ENCODE measurements at places on chromosomes 6 and 20.
A peak's percentile ranks its signal among the peaks of the same experiment; 100 is the strongest.

GRCh38 chr6:36368921-36369865 is 18.3 kb downstream of the ETV7 start:
- no peak for DNase-seq

GRCh38 chr6:26045928-26046368 is 41.3 kb upstream of the HFE start:
- DNase-seq, result no peak

GRCh38 chr20:57310821-57311514 is 18.6 kb upstream of the SPO11 start:
- no peak for DNase-seq

- no peak for DNase-seq
Measured at GRCh38 chr20:42484335-42484734, 705.4 kb downstream of the PTPRT start.

GRCh38 chr6:133817460-133818047 is 71.4 kb upstream of the TCF21 start:
- DNase-seq, result no peak

GRCh38 chr6:14706378-14706929 is 539.4 kb upstream of the JARID2 start:
- no peak for DNase-seq

GRCh38 chr6:41373919-41374617 is 38.7 kb downstream of the NCR2 start:
- DNase-seq, result no peak

DNA sequence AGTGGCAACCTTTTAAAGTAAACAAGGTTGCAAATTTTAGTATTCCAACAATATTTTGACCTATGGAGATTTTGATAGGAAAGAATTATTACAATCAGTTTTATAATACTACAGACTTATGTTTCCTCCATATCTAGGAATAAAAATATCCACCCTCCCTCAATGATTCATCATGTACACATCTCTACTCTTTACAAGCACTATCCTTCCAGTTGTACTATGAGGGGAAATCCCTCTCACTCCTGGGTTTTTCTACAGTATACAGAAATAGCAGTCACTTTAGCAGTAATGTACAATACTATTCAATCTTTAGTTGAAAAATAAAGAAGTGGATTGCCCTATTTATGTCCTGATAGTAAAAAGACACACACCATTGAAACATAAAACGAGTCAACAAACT is 46.3 kb upstream of the SCML4 start:
- DNase-seq, result no peak

- DNase-seq, result no peak
Measured at GRCh38 chr6:21157186-21157929, 436.2 kb upstream of the SOX4 start.

DNA sequence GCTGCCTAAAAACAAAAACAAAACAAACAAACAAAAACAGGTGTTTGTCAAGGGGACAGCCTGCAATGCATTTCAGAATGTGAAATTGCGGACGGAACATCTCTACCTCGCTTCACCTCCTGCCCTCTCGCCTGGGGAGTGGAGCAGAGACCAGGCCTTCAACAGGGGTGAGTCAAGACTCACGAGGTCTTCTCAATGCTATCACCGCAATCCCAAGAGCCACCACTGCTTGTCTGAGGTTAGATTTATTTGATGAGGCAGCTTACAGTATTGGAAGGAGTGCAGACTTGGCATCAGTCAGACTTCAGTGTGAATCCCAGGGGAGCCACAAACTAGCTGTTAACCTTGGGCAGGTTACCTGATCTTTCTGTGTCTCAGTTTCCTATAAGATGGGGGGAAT is 7.7 kb downstream of the GABRR1 start:
- no peak for DNase-seq

GRCh38 chr6:141174932-141175331 is 957.8 kb upstream of the GJE1 start:
- no peak for DNase-seq

- peak; percentile 39 for DNase-seq
Measured at GRCh38 chr20:53869466-53870258, 200.7 kb downstream of the BCAS1 start.

DNA sequence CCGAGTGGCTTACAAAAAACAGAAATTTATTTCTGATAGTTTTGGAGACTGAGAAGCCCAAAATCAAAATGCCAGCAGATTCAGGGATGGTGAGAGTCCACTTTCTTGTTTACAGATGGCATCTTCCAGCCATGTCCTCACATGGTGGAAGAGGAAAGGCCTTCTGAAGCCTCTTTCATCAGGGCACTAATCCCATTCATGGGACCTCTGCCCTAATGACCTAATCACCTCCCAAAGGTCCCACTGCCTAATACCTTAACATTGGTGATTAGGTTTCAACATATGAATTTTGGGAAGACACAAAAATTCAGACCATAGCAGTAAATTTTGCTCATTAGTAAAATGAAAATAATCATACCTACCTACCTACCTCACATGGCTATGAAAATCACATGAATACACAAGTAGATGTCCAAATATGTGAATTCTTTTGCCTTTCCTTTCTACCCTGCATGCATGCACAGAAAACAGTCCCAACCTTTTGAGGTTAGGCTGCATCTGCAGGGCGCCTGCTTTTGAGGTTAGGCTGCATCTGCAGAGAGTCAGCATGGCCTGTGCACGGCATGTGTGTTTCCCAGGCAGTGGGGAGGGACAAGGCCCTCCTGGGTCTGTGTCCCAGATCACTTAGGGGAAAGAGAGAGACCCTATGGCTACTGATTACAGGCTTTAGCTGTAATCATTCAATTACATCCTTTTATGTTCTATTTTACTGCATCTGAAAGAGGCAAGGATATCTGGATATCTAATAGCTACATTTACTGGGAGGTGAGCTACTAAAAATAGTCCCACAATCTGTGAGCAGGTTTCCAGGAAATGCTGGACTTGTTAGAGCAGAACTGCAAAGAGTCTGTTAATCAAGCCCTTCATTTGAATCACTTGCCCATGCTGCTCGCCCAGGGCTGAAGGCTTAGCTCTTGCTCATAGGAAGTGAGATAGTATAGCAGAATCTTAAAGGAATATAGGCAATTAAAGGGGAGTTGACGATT is 497.7 kb upstream of the MARCKS start:
- no peak for DNase-seq

GRCh38 chr6:136548582-136549299 is 1.5 kb downstream of the MAP7 start:
- no peak for DNase-seq

DNA sequence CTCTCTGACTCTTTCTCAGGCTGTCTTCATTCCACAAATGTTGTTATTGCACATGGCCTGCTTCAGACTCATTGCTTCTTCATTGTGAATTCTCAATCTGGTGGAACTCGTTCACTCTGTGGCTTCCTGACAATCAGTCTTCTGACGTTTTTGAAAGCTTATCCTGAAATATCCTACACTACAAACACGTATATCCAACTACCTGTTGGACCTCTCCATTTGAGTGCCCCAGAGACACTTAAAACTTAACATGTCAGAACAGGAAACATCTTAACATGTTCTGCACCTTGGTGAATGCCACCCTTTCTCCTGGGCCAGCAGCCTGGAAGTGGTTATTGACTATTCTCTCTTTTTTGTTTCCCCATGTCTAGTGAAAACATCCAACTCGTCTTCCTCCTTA is 50.8 kb downstream of the AIG1 start:
- DNase-seq, result no peak

DNA sequence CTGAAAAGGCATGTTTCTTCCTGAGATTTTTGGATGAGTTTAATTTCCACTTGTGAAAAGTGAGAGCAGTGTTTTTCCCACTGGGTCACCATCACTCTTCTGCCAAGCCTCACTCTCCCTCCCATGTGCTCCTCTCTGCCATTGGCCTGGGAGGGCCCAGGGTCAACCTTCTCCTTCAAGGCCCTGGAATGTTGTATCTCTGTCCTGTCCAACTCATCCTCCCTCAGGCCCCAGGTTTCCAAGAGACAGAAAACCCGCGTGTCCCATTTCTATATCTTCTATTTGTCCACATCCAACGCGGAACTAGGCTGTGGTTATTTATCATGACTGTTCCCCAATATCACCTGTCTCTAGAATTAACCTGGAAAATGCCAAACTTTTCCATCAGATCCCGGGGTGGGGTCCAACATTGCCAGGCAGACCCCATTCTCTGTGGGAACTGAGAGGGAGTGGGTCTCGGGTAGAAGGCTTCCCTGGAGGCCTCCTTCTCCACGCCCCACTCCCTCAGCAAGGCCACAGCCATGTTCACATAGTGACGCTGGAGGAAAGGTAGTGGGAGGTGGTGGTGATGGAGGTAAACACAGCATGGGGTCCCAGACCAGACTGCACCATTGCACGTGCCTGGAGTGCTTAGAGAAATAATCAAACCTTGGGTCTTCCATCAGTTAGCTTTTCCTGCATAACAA is 173.5 kb downstream of the SCP2D1 start:
- DNase-seq, result no peak

GRCh38 chr20:30949761-30950160 is 307.7 kb upstream of the DEFB115 start:
- no peak for DNase-seq

GRCh38 chr6:108621117-108621516 is 60.4 kb downstream of the FOXO3 start:
- no peak for DNase-seq

GRCh38 chr20:40431112-40431511 is 257.9 kb downstream of the MAFB start:
- no peak for DNase-seq

- DNase-seq, result no peak
Measured at GRCh38 chr6:163313566-163313965, 101.0 kb upstream of the QKI start.

GRCh38 chr6:93337014-93337413 is 82.3 kb downstream of the EPHA7 start:
- DNase-seq, result no peak

DNA sequence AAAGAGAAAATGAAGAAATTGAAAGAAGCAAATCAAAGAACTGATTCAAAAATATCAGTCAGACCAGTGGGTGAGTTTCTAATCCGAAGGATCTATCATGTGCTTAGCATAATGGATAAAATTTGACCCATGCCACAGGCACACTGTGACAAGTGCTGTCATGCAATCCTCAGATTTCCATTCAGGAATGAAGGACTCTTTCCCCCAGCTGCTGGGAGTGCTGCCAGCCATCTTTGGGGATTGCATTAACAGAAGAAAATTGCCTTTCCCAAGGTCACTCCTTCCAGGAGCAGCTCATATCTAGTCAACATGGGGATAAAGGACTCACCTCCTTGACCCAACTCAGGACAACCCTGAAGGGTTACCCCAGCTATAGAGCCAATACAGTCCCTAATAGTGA is 316.7 kb upstream of the TBX18 start:
- no peak for DNase-seq

- no peak for DNase-seq
Measured at GRCh38 chr6:21188505-21189223, 404.9 kb upstream of the SOX4 start.

DNA sequence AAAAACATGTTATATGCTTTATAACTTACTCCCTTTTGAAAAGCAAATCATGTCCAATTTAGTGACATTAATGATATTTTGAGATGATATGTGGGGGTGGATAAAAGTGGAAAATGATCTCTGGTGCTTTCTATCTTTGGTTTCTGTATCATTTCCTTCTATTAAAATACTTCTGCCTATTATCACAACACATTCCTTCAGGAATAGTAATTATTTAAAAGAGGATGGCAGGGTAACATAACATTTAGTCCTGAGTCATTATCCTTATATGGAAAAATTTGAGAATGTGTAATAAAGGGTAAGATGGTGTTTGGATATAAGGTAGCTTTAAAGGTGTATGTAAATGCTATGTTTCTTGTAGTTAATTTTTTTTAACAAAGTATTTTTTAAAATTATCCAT is 657.7 kb downstream of the PHF3 start:
- DNase-seq, result no peak

DNA sequence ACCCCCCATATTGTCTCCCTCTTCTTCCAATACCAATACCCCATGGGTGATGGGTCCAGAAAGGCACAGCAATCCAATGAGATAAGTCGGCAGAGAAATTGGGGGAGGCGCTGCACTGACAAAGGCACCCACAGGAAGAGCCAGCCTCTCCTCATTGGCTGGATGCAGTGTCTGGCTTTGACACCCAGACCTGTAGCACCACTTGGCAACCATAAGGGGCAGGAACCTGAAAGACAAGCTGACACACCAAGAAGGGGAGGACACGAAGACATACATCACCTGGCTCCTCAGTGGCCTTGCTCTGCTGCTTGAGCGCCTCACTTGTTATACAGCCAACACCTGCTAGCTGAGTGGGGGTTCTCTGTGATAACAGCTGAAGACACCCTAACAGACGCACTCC is 19.4 kb upstream of the SLC4A11 start:
- DNase-seq, result no peak

DNA sequence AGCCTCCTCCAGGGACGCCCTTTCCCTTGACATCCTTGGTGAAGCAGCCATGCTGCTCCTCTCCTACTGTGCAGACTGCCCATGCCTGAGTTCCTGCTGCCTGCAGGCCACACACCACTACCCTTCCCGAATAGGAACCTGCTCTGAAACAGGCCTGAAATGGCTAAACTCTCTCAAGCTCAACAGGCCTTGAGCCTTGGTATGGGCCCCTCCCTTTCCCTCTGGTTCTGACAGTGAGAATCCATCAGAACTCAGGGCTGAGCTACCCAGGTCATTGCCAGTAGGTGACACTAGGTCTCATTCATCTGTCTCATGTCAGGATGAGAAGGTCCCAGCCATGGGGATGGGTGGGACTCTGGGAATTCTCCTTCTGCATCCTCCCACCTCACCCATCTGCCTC is 25.7 kb downstream of the RAET1L start:
- no peak for DNase-seq
